ENCODE measurements at places on chromosomes 7 and 10. TPM values are rescaled to one million over a fixed set of nuclear protein-coding genes. Genes with fewer than 3 reads are reported as not detected.

Gene UNCX
- polyA plus RNA-seq, result not detected

Gene SFMBT2
- 3.3 TPM for polyA plus RNA-seq

Gene RPEL1
- not detected for polyA plus RNA-seq

Gene AKR1C4
- polyA plus RNA-seq, result not detected

Gene SLC26A3
- not detected for polyA plus RNA-seq

Gene FAM25A
- polyA plus RNA-seq, result not detected

Gene BICC1
- polyA plus RNA-seq, result not detected

Gene GHRHR
- polyA plus RNA-seq, result not detected

Gene CLRN3
- polyA plus RNA-seq, result not detected

Gene ETV1
- polyA plus RNA-seq, result 25.4 TPM

Gene KIFBP
- polyA plus RNA-seq, result 67.4 TPM

Gene COL28A1
- polyA plus RNA-seq, result not detected

Gene RAPGEF5
- polyA plus RNA-seq, result 16.7 TPM

Gene CC2D2B
- polyA plus RNA-seq, result 6.2 TPM

Gene WDFY4
- not detected for polyA plus RNA-seq

Gene CYP3A4
- polyA plus RNA-seq, result not detected

Gene ENTPD7
- polyA plus RNA-seq, result 0.18 TPM

Gene C7orf57
- polyA plus RNA-seq, result 0.41 TPM

Data from Purkinje cell (primary cell).